ENCODE measurements at places on chromosomes 11 and 22.

DNA sequence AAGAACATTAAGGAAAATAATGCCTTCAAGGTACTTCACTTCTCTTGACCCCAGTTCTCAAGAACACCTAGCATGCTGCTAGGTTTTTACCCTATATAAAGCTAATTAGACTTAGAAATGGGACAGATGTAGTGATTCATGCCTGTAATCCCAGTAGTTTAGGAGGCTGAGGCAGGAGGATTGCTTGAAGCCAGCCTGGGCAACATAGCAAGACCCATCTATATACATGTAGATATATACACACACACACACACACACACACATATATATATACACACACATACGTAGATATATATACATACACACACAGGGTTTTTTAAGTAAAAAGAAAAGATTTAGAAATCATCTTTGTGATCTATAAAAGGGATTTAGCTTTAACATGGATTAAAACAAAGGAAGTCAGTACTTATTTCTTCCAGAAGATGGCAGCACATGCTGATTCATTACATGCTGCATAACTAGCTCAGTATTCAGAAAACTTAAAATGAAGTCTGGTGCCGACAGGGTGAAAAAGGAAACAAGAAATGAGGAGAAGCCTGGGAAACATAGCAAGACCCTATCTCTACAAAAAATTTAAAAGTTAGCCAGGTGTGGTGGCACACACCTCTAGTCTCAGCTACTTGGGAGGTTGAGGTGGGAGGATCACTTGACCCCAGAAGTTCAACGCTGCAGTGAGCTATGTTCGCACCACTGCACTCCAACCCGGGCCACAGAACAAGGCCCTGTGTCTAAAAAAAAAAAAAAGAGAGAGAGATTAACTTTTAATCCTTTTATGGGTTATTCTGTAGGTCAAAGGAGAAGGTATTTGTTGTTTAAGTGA, 28.5 kb upstream of the RBX1 start:
- peak; percentile 17 for DNase-seq

DNA sequence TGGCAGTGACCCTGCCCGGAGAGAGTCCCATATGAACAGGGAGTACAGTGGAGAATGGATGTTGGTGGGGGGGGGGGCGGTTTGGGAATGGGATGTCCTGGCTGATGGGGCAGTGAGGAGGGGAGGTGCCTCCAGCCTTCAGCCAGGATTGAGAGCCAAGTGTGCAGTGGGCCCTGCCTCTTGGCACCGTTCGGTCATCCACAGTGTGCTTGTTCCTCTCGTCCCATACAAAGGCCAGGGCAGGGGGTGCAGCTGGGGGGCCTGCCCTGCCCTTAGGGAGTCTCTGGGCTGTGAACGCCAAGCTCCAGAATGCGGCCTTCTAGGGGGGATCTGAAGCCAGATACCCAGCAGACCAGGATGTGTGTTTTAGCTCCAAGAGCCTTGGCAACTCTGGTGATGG, 34.0 kb downstream of the KCNC1 start:
- no peak for DNase-seq

GRCh38 chr11:28026634-28027290, 81.2 kb downstream of the KIF18A start:
- DNase-seq = no peak

DNA sequence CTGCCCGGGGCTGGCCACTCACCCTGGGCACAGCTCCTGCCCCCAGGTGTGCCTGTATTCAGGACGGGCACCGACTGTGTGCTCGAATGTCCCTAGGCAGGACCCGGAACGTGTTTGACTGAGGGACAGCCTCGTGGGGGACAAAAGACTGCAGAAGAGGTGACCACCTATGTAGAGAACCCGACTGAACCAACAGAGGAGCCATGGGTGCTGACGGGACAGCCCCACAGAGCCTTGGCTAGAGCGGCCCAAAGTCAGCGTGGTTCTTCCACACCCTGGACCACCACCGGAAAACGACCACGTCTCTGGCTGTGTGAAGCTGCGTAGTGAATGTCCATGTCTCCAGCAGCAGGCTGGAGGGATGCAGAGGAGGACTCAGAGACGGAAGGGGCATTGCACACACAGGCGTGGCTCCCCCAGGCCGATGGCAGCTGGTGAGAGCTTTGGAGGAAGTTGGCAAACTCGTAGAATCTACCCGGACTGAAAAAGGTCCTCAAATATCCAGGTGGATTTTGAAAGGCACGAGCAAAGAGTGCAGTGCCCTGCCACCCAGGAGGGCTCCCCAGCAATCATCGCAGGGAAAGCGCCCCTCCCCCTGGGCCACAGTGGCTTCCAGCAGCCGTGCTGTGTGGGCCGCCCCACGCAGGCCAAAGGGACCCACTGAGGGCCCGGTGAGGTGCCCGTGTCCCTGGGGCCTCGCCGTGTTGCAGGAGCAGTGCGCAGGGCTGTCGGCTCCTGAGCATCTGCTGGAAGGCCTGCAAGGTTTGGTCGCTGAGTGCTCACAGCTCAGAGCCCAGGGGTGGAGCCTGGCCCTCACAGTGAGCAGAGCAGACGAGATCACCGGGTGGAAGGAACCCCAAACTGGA, 17.5 kb upstream of the MUC5B start:
- no peak for DNase-seq

- peak; percentile 64 for DNase-seq
Measured at GRCh38 chr22:25564320-25564978, at the start of gene GRK3. Gene GRK3, plus strand, starts transcription at chr22:25564675. Its CDS starts 366 bp downstream, at chr22:25565041.

- no peak for DNase-seq
Measured at GRCh38 chr11:121318848-121319834, 26.6 kb downstream of the SC5D start.

GRCh38 chr22:20952544-20953341, 14.3 kb upstream of the AIFM3 start:
- no peak for DNase-seq

DNA sequence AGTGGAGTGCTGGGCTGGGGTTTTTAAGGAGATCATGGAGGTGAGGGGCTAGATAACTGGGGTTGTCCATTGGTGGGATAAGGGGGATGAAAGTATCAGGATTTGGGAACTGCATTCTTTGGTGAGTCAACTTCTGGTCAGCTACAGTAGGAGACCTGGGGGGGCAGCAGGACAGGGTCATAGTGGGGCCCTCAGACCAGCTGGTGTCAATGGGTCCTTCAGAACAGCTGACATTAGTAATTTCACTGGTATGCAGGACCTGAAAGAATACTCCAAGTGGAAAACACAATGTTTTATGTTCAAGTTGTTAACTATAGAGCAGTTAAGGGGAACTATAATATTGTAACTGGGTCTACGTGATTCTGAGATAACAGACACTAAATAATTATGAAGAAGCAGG, 2.8 kb upstream of the TTC12 start:
- DNase-seq = no peak

GRCh38 chr11:44752713-44753112, 26.0 kb downstream of the TSPAN18 start:
- DNase-seq = no peak

- DNase-seq = no peak
Measured at GRCh38 chr22:27213294-27213693, 555.9 kb downstream of the MIAT start.

DNA sequence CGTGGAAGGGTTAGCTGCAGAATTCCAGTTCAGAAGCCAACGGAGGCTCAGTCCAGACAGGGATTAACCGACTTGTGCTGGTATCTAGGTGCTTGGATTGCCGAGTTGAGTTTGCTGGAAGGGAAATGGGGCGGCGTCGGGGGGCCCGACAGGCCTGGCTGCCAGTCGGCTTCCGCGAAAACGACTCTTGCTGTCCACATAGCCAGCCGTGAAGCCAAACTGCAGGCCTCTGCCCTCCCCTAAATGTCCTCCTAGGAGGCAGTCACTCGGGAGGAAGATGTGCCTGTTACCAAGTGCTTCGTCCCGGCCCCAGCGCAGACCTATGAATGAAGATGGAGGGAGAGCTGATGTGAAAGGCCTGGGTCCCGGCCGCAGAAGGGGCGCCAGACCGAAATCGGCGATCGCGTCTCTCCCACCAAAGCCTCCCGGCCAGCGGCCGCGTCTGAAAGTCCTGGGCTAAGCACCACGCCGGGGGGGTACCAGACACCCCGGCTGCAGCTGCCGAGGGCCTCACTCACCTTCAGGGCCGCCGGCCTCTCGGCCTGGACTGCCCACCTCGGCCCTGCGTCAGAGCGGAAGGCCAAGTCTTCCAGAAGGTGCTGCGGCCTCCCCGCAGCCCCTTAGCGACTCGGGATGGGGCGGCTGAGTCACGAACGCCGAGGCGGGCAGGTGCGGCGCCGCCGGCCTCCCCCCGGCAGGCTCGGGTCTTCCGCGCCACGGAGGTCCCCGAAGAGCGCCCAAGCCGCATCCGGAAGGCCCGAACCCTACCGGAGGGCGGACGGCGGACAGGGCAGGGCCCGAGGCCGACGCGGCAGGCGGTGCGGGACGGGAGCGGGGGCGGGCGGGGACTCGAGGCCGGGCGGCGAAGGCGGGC, 7.5 kb downstream of the DPAGT1 start:
- DNase-seq = no peak

- no peak for DNase-seq
Measured at GRCh38 chr11:102438311-102439062, 14.1 kb downstream of the TMEM123 start.

DNA sequence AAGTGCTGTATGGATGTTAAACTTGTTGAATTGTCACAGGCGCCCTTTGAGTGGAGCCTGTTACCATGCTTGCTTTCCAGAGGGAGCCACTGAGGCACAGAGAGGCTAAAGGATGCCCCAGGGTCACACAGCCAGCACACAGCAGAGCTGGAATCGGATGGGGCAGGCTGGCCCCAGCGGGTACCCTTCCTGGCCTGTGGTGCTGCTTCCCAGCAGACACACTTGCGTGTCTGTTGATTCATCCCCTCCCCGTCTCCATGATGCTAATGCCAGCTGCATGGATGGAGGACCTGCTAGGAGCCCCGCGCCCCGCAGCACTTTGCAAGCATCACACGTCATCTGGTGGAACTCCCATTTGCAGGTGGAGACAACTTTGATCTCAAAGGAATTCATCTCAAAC, 52.4 kb upstream of the SHISAL1 start:
- DNase-seq = no peak

DNA sequence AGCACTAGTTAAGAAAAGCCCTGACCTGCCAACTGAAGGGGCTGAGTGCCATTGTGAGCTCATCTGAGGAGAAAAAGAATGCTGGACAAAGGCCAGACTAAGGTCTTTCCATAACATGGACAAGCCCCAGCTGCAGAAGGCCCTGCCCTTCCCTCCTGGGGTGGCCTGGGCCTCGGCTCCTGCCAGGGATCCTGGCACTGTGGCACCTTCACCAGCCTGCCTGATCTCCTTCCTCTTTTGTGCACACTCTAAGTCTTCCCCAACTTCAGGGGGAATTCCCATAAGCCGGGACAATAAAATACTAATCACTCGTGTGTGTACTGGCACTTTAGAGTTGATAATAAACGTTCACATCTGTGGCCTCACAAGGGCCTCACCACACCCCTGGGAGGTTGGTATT, 9.9 kb downstream of the TMPRSS13 start:
- DNase-seq = no peak

DNA sequence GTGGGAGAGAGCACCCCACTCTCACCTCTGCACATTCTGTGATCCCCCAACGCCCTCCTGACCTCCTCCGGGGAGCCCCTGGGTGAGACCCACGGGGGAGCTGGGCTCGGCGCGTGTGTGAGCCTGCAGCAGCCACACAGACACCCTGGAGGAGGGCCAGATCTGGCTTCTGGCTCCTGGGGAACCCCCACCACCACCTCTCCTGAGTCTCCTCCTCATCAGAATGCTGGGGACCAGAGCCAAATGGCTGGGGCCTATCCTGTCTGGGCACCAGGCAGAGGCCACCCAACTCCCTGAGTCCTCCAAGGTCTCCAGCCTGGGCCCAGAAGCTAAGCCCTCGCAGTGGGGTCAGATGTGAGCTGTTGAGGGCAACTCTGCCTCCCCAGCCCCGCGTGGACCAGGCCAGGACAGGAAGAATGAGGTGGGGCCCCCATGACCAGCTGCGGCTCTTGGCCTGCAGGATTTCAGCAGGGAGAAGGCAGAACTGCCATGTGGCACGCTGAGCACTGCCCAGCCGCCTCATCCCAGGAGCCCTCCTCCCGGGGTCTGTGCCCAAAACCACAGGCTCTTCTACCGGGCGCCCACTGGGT, 5.5 kb upstream of the PIM3 start:
- DNase-seq = no peak

GRCh38 chr11:13963169-13963948, 836 bp downstream of the SPON1 start:
- DNase-seq = no peak

GRCh38 chr11:117589063-117589462, 208.0 kb downstream of the DSCAML1 start:
- no peak for DNase-seq

Data from CMK (cell line).